Testis (tissue), 5 donors: ENCODE measurements at places on chromosomes 12 and 14. TPM values are rescaled to one million over a fixed set of nuclear protein-coding genes. Genes with fewer than 3 reads are reported as not detected.

DNA sequence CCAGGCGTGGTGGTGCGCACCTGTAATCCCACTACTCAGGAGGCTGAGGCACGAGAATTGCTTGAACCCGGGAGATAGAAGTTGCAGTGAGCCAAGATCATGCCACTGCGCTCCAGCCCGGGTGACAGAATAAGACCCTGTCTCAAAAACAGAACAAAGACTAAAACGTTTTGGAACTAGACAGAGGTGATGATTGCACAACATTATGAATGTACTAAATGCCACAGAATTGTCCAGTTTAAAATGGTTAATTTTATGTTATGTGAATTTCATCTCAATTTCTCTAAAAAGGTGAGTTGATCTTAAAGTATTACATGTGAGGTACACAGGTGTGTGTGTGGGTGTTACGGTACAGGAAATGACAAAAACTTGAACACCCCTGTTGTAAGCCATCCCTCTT, 16.5 kb downstream of the P2RX4 start:
- no peak overlapping the region for H3K4me3 ChIP-seq
- H3K4me1 ChIP-seq = no peaks in the 10 kb centered on the region

GRCh38 chr14:75401361-75401760, 26.5 kb upstream of the JDP2 start:
- peak overlapping the region; percentile 47 for H3K27ac ChIP-seq
- no peaks in the 10 kb centered on the region for H3K27me3 ChIP-seq
- H3K4me3 ChIP-seq = no peak overlapping the region
- no peaks in the 10 kb centered on the region for H3K36me3 ChIP-seq

GRCh38 chr12:71504476-71504875, 64.9 kb downstream of the LGR5 start:
- no peak for DNase-seq
- H3K4me1 ChIP-seq = no peaks in the 10 kb centered on the region
- H3K36me3 ChIP-seq = no peaks in the 10 kb centered on the region
- H3K4me3 ChIP-seq = no peak overlapping the region
- H3K27ac ChIP-seq = no peak overlapping the region
- no peaks in the 10 kb centered on the region for H3K27me3 ChIP-seq

DNA sequence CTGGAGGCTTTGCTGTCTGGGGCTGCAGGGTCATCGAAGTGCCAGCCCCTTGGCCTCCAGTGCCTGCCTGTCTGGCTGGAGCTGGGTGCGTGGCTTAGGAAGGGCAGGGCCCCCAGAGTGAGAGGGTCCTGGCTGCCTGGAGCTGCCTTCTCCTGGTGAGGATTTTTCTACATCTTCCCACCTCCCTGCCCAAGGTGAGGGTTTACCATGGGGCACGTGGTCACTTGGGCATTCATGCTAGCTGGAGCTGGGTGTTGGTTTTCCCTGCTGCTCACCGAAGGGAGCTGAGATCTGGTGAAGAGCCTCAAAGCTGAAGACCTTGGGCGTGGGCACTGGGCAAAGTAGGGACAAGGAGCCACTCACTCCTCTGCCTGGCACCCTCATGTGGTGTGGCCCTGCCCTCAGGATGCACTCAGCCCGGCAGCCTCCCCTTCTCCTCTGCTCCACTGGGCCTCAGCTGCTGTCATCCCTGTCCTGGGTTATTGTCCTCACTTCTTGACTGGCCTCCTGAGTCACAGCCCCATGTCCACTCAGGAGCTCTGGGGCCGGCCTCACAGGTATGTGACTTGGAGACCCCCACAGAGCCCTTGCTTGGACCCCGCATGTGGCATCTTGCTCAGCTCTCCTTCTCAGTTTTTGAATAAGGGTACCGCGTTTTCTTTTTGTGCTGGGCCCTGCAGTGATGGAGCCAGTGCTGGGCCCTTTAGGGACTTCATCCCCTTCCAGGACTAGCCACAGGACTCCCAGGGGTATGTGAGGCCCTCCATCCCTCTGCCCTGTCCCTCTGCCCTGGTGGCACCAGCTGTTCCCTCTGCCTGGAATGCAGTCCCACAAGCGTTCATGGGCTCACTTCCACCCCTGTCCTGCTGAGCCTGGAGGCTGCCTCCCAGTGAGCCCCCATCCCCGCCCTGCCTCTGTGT, 1.6 kb downstream of the CEP170B start:
- no peak overlapping the region for H3K27ac ChIP-seq
- no peaks in the 10 kb centered on the region for H3K27me3 ChIP-seq
- peak overlapping the region; percentile 67 for H3K4me3 ChIP-seq
- peaks cover 22% of the 10 kb centered on the region for H3K4me1 ChIP-seq
- H3K36me3 ChIP-seq = no peaks in the 10 kb centered on the region

DNA sequence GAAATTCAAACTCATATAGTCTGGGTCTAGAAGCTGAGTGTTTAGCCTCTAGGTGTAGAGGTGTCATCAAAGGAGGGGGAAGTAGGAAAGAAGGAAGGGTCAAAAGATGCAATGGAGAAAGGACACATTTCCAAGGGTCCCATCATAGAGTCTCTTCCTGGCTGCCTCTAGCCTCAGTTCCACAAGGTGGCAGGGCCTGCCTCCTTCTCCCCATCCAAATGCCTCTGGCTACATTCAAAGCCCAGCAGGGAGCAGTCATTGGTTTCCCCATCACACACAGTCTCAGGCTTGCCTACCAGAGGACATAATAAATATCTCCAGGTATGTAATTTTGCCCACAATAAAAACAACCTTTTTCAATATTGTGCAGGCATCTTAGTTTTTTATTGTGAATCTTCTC, 2.1 kb upstream of the CCT2 start:
- H3K27me3 ChIP-seq = no peaks in the 10 kb centered on the region
- H3K4me1 ChIP-seq = peaks cover 4% of the 10 kb centered on the region
- DNase-seq = no peak
- H3K36me3 ChIP-seq = no peaks in the 10 kb centered on the region
- H3K4me3 ChIP-seq = no peak overlapping the region
- H3K27ac ChIP-seq = no peak overlapping the region

GRCh38 chr14:24232645-24233537, at the start of gene GMPR2:
GMPR2 (plus strand) TSS chr14:24232929; CDS start chr14:24233254, 325 bp downstream.
- H3K36me3 ChIP-seq = no peaks in the 10 kb centered on the region
- no peaks in the 10 kb centered on the region for H3K27me3 ChIP-seq
- peak within 1 kb of the TSS; percentile 82 for H3K27ac ChIP-seq
- peak within 1 kb of the TSS; percentile 91 for H3K4me3 ChIP-seq
- peaks cover 19% of the 10 kb centered on the region for H3K4me1 ChIP-seq

DNA sequence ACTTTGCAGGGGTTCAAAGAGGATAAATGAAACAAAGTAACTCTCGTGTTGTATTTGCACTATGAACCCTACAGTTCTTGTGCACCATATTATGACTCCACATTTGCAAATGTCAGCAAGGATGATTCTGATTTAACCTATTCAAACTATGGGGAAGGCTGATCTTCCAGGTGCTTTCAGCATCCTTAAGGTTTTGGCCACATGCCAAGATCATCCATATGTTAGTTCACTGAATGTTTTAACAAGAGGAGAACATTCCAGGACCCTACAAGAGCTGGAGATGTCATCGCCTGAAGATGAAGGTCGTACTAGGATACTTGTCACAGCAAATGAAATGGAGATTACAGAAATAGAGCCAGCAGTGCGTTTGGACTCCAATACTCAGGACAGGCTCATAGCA, 114.2 kb downstream of the DHRS2 start:
- no peak overlapping the region for H3K4me3 ChIP-seq
- no peak for DNase-seq
- H3K27ac ChIP-seq = no peak overlapping the region
- no peaks in the 10 kb centered on the region for H3K27me3 ChIP-seq
- no peaks in the 10 kb centered on the region for H3K36me3 ChIP-seq
- no peaks in the 10 kb centered on the region for H3K4me1 ChIP-seq

DNA sequence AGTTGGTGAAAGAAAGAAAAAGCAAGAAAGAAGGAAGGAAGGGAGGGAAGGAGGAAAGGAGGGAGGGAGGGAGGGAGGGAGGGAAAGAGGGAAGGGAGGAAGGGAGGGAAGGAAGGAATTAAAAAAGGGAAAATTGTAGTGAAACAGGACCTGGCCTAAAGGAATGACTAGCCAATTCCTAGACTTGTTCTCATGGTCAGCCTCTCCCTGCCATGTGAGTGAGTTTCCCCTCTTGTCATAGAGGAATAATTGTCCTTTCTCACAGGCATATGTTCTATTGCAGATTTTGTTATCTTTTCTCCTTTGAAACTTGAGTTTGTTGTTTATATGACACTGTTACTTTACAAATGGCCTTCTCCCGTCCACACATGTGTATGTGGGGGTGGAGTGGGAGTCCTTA, 81.9 kb downstream of the TMEM260 start:
- no peaks in the 10 kb centered on the region for H3K4me1 ChIP-seq
- no peaks in the 10 kb centered on the region for H3K27me3 ChIP-seq
- H3K27ac ChIP-seq = no peak overlapping the region
- DNase-seq = no peak

DNA sequence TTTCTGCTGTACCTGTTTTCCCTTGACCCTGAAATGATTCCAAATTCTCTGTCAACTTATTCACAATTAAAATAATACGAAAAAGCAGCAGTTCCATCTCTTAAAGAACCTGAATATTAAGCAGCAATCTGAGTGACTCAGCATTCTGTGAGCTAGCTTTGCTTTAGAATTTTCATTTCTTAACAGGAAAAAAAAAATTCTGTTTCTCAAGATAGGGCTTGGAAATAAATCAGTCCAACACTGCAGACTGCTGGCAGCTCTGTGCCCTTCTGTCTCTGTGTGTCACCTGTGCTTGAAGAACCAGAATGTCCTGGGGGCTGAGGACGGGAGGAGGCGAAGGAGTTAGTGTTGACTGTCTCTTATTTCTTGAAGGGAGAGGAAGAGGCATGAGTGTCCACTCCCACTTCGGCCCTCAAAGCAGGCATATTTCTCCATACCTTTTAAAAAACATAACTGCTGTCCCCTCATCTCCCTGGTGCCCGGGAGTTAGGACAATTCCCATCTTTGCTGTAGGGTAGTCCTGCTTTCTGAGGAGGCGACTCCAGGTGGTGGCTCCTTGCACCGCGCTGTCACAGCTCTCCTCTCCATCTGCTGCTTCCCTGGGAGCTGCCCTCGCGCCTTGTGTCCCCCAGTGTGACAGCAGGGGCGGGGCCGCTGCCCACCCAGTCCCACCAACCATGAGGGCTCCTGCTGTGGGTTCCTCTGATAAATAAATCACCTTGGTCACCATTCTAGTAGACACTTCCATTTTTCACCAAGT, 203.1 kb downstream of the CALM1 start:
- peak; percentile 57 for DNase-seq
- no peaks in the 10 kb centered on the region for H3K4me1 ChIP-seq
- H3K4me3 ChIP-seq = no peak overlapping the region
- H3K36me3 ChIP-seq = no peaks in the 10 kb centered on the region
- H3K27me3 ChIP-seq = no peaks in the 10 kb centered on the region
- H3K27ac ChIP-seq = no peak overlapping the region

GRCh38 chr14:95026851-95027463, 130.4 kb downstream of the DICER1 start:
- no peak for DNase-seq
- H3K4me1 ChIP-seq = no peaks in the 10 kb centered on the region
- no peaks in the 10 kb centered on the region for H3K27me3 ChIP-seq
- no peaks in the 10 kb centered on the region for H3K36me3 ChIP-seq

DNA sequence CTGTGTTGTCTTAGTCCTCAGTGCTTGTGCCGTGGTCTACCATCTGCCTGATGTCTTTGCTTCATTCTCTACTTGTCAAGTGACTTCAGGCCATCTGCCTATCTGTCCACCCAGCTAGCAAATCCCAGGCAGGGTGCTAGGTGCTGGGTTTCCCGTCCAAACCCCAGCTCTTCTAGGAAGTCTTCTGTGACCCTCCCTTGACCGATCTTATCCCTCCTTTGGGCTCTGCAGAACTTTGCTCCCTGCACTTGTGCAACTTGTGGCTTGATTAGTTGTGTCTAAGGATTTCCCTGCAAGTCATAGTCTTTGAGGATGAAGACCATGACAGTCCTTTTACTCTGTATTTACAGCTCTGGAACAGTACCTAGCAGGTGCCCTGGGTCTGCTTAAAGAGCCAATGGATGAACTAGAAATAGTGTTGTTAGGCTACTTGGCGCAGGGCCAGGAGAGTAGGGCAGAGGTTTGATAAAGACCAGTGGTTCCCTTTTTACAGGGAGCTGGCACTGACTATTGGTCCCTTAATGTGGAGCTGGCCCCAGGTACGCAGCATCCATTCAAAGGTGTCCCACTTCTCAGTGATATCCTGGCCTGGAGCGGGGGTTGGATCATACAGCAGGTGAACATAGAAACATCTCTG, 60.1 kb downstream of the ADCK1 start:
- no peak overlapping the region for H3K27ac ChIP-seq
- no peaks in the 10 kb centered on the region for H3K27me3 ChIP-seq
- no peaks in the 10 kb centered on the region for H3K4me1 ChIP-seq
- no peak overlapping the region for H3K4me3 ChIP-seq
- H3K36me3 ChIP-seq = no peaks in the 10 kb centered on the region

DNA sequence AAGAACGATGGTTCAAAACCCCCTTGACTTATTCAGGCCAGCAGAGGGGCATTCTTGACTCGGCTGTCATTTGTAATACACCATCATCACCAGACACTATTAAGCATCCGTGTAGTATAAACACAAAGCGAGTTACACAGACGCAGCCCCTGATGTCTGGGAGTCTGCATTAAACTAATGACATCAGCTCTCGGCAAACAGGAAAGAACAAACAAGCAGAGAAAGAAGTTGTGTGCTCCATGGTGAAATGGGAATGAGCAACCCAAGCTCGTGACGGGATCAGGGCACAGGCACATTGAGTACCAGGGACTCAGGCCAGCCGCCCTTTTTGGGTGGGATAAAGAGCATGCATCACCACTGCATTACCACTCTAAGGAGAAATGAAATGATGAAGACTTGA, 460.1 kb downstream of the MED13L start:
- no peak for DNase-seq
- no peaks in the 10 kb centered on the region for H3K36me3 ChIP-seq
- H3K27ac ChIP-seq = no peak overlapping the region
- H3K4me3 ChIP-seq = no peak overlapping the region
- H3K4me1 ChIP-seq = no peaks in the 10 kb centered on the region

DNA sequence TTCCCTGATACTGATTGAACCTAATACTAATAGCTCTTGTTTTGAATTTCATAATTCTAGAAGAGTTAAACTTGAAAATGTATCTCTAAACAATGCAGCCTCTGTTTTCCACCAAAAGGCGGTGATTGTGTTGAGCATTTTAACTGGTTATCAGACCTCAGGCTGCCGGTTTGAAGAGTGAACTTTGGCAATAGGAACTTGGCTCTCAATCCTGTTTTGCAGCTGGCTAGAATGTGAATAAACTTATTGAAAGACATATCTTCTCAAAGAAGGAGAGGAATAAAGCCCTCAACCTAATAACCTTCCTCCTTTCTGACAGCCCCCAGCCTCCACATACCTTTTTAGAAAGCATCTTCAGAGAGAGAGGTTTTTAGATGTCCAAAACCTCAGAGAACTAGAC, 105.4 kb downstream of the SRGAP1 start:
- peak overlapping the region; percentile 77 for H3K27ac ChIP-seq
- no peaks in the 10 kb centered on the region for H3K27me3 ChIP-seq
- no peaks in the 10 kb centered on the region for H3K36me3 ChIP-seq
- DNase-seq = peak; percentile 70
- peaks cover 8% of the 10 kb centered on the region for H3K4me1 ChIP-seq

KIF26A gene
- 18.3 TPM for total RNA-seq

SYCP3 gene
- total RNA-seq = 42.4 TPM

SOAT2 gene
- total RNA-seq = not detected

ABCD2 gene
- total RNA-seq = 0.55 TPM

ACACB gene
- total RNA-seq = 61.6 TPM
